Posterior cingulate gyrus (tissue), 11 donors: ENCODE measurements at places on chromosomes 5 and 9.

DNA sequence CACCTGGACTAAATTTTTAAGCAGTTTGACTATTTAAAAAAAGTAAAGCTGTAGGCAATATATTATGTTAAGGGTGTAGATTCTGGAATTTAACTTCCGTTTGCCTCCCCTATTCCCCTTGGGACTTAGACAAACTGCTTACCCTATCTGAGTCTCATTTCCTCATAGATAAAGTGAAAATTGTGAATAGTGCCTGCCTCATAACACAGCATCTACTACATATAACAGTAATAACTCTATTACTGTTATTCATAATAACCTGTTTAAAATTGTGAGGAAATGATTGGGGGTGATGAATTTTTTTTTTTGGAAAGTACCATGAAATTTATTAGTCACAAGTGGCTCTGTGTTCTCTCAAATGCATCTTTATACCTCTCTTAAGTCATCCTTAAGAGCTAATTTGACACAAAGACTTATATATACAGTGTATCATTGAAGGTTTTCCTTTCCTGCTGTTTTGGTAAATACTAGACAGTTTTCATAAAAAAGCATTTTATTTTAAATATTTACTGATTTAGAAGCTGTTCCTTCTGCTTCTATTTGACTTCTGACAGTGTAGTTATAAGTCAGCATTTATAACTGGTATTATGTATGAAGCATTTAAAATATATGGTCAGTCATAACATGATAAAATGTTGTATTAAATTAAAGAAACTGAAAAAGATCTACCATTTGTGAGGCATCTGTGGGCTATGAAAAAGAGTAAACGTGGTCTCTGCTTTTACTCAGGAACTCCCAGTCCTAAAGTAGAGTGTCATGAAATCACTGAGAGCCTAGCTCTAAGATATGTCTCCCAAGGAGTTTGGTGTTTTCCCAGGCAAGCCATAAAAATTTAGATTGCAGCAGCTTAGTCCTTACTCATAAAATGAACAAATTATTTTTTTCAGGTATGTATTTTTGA is 46.4 kb downstream of the MCCC2 start:
- no peak for DNase-seq

- DNase-seq, result no peak
Measured at GRCh38 chr9:114456929-114457328, 48.3 kb downstream of the WHRN start.

- DNase-seq, result no peak
Measured at GRCh38 chr5:87191645-87192044, 76.0 kb upstream of the RASA1 start.

GRCh38 chr9:135550344-135550918 is 4.5 kb downstream of the OBP2A start:
- no peak for DNase-seq

DNA sequence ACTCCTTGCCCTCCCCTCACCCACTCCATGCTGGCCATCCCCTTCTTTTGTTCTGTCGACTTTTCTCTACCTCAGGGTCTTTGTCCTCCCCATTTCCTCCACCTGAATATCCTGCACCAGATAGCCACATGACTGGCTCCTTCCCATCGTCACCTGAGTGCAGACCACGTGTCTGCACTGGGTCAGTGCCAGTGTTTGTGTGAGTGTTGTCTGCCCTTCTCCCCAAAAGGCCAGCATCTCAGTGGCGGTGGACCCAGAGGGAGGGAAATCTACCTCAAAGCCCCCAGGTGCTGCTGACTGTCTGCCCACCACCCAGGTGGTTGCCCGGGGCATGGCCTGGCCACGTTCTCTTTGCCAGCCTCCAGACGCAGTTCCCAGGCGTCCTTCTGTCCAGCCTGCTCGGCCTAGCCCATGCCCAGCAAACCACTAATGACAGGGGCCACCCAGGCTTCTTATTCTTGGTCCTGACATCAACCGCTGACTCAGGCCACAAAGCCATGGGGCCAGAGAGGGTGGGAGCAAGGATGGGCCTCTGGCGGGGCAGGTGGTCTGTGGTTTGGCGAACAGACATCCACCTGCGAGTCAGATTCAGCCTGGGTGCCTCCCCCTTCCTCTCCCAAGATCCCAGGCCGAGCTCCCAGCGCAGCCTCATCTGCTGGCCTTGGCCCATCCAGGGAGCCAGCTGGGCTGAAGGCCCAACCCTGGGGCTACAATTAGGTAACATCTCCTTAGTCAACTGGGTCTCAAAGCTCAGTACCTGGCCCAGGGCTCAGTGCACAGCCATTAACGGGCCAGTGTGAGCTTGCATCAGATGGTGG is 5.5 kb upstream of the NINJ1 start:
- no peak for DNase-seq

DNA sequence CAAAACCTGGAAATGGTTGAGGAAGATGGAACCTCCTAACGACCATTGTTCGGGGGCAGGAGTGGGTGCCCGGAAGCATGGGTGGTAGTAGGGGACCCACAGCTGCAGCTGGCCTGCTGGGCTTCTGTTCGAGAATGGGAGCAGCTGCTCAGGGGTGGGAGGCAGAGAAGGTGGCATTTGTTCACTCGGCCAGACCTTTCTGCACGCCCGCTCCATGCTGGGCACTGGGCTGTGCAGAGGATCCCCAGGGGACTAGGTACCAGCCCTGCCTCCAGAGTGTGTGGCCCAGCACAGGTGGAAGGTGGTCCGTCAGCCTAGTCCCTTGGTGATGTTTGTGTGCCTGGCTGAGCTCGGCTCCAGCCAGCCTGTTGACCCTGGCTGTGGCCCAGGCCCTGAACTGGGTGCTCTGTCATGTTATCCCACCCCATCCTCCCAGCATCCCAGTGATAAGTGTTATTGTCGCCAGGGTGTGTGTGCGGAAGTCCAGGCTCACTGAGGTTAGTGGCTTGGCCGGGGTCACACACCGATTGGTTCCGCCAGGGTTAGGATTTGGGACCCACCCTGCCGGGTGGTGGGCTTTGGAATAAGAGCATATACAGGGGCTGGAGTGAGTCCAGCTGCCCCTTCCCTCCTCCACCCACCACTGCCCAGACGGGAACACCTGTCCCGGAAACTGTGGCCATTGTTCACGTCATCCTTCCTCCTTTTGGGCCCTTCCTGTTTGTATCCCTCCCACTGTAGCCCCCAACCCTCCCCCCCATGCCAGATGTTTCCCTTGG is 4.8 kb downstream of the N4BP3 start:
- no peak for DNase-seq

DNA sequence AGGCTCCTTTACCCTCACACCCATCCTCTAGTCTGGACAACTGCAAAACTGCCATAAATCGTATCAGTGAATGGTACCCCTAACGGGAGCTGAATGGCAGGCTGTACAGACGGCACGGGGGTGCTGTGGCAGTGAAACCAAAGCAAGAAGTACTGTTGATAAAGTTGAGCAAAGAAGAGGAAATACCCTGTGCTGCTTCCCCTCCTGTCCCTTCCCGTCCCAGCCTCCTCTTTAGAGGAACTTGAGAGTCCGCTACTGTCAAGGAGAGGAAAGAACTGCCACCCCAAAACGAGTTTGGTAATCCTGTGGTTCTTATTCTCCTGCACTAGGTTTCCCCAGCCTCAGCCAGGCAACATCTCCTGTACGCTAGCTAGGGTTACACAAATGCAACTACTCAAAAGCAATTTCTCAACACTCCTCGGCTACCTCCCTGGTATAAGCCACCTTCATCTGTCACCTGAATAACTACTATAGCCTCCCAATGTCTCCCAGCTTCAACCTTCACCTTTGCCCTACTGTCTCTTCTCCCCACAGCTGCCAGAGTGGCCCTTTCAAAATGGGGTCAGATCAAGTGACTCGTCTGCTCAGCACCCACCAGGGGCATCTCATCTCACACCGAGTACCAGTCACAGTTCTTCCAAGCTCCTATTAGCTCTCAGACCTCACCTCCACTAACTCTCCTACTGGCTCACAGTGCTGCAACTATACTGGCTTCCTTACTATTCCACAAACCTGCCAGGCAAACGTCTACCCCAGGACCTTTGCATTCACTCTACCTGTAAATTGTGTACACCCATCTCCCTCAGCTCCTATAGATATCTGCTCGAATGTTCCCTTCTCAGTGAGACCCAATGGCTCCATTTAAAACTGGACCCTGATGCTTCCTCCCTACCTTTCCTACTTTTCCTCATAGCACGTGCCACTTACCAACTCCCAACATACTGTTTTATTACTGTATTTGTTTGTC is 4.1 kb downstream of the GLRX start:
- no peak for DNase-seq

DNA sequence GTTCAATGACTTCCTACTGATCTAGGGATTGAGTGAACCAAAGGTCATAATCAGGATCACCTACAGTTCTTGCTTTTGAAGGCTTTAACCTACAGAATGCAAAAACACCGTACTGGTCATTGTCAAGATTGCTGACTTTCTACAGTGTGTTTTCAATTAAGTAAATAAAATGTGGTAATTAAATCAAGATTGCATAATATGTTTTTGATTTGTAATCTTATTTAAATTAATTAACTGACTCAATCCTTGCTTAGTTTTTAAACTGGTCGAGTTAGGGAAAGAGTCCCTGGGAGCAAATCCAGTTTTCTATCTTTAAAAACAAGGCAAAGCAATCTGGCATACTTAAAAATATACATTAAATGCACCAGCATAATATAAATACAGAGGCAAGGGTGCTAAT is 125.9 kb downstream of the NFIB start:
- DNase-seq, result no peak

DNA sequence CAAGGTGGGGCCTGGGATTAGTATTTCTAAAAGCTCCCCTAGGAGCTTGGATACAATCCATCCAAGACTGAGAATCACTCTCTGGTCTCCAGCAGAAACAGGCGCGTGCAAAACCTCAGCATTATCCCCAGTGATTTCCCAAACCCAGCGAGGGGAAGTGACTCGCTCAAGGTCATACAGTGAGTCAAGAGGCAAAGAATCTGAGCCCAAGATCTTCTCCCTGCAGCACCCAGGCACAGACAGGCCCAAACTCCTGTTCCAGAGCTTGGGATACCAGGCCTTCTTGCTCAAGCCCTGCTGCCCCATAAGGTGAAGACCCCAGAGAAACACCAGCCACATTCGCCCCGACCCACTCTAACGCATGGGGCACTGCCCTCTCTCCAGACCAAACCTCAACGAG is 33.2 kb downstream of the SHB start:
- DNase-seq, result no peak
